ENCODE measurements at places on chromosomes 13 and 19.

DNA sequence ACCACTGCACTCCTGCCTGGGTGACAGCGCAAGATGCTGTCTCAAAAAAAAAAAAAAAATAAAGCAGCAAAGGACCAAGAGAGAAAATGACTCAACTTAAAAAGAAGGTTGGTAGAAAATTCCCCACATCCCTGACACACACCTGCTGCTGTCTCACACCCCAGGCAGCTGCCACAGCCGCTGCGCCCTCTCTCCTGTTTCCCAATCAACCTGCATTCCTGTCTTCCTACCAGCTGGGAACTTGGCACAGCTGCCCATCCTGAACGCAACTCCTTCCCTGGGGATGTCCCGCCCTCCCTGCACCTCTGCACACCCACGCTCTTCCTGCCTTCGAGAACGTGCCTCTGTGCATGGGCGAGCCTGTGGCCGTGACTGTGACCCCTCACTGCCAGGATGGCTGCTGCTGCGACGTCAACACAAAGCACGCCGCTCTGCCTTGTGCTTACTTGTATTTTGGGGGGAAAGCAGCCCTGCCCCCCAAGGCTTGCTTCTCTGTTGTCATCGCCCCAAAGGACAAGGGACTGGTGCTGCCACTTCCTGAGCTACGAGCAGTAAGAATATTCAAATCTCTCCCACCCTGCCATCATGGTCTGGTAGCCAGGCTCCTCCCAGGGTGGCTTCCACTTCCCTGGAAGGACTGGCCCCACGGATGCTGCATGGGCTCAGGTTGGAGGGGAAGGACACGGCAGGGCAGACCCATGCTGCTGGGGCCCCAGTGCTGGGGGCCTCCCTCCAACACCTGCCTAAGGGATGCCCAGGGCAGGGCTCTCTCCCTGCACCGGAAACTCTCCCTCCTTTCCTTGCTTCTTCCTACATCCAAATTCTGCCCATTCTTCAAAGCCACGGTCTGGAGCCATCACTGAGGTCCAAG, 20.7 kb downstream of the SH3GL1 start:
- DNase-seq = no peak

GRCh38 chr19:31572102-31572975, 223.1 kb upstream of the TSHZ3 start:
- no peak for DNase-seq

DNA sequence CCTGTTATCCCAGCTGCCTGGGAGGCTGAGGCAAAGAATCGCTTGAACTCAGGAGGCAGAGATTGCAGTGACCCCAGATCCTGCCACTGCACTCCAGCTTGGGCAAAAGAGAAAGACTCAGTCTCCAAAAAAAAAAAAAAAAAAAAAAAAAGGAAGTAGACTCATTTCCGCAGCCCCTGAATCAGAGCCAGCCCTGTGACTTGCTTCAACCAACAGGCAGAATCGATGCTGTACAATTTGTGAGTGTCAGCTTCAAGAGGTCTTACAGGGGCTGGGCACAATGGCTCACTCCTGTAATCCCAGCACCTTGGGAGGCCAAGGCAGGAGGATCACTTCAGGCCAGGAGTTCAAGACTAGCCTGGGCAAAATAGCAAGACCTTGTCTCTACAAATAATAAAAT, 12.8 kb downstream of the ANKRD27 start:
- no peak for DNase-seq

GRCh38 chr13:76048675-76049375, 412.7 kb downstream of the LMO7 start:
- DNase-seq = peak; percentile 16
